ENCODE measurements at places on chromosomes 5 and 9. TPM values are rescaled to one million over a fixed set of nuclear protein-coding genes. Genes with fewer than 3 reads are reported as not detected.

Gene IGFBPL1
- total RNA-seq: 0.65 TPM

Gene CDH10
- total RNA-seq: 0.05 TPM

- no peak for DNase-seq
Observed at GRCh38 chr5:150781706-150782614, 3.4 kb downstream of the SMIM3 start.

- DNase-seq: peak; percentile 48
Observed at GRCh38 chr5:103587185-103587748, 24.7 kb upstream of the NUDT12 start.

Gene OLFML2A
- 6.6 TPM for total RNA-seq

Gene TESK1
- 5.6 TPM for total RNA-seq

Gene TOR4A
- total RNA-seq: 42.1 TPM

Gene PCDHB3
- total RNA-seq: 2.9 TPM

GRCh38 chr9:35510754-35511428 lies 21.0 kb downstream of the RUSC2 start:
- peak; percentile 95 for DNase-seq

Gene UNC5A
- total RNA-seq: 0.69 TPM

GRCh38 chr5:116420540-116420939 lies 154.1 kb downstream of the SEMA6A start:
- DNase-seq: no peak

GRCh38 chr9:105281272-105281671 lies 36.8 kb downstream of the SLC44A1 start:
- no peak for DNase-seq

All from renal cortical epithelial cell (primary cell).